ENCODE measurements at places on chromosomes 6 and 20.

GRCh38 chr20:54076259-54076658 lies 5.9 kb upstream of the BCAS1 start:
- no peak for DNase-seq

- DNase-seq = no peak
Observed at GRCh38 chr6:49713346-49713745, at the start of gene CRISP2. Gene CRISP2 (minus strand): TSS chr6:49713543. CDS start chr6:49709196, 4,347 bp downstream.

GRCh38 chr20:23585808-23586734 lies 17.8 kb upstream of the CST9L start:
- DNase-seq = no peak

DNA sequence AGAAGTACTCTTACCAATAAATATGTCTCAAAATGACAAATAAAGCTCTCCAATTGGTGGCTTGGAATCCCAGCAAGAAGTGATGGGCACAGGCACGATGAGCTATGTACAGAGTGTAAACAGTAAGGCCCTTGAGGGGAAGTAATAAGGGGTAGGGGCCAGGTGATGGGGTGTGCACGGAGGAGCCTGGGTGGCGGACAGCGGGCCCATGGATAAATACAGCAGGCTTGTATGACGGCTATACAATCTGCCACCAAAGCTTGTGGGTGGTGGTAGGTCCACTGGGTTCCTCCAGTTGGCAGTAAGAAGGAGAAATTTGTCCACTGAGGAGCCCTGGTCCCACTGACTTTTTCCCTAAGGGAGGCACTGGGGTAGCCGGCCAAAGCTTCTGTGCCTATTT lies 205.4 kb upstream of the RNF24 start:
- DNase-seq = no peak

GRCh38 chr20:9611921-9612320 lies 97.5 kb downstream of the LAMP5 start:
- DNase-seq = no peak

DNA sequence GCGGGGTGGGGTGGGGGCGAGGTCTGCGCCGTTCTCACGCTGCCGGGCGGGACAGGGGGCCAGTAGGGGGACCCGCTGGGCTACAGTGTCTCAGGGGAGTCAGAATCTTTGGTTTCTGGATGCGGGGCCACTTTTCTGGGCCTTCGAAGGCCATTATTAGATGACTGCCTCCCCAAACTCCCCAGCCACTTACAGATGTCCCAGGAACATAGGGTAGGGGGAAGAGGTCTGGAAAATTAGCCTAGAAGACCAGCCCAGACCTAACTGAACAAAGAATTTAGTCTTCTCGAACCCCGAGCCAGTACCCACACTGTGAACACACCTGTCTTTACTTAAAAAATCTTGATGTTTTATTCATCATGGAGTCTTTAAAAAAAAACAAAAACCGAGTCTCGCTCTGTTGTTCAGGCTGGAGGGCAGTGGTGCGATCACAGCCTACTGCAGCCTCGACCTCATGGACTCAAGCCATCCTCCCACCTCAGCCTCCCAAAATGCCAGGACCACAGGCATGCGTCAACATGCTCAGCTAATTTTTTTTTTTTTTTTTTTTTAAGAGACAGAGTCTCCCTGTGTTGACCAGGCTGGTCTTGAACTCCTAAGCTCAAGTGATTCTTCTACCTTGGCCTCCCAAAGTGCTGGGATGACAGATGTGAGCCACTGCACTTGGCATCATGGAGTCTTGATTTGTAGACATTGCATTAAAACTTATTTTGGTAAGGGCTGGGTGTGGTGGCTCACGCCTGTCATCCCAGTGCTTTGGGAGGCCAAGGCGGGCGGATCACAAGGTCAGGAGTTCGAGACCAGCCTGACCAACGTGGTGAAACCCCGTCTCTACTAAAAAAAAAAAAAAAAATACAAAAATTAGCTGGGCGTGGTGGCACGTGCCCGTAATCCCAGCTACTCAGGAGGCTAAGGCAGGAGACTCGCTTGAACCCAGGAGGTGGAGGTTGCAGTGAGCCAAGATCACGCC lies 3.3 kb upstream of the SLC29A1 start:
- DNase-seq = no peak

GRCh38 chr20:58393299-58393698 lies 4.3 kb downstream of the VAPB start:
- DNase-seq = no peak

GRCh38 chr6:147061252-147061651 lies 143.0 kb upstream of the STXBP5 start:
- no peak for DNase-seq

- DNase-seq = no peak
Observed at GRCh38 chr6:105569706-105570105, 166.8 kb upstream of the PREP start.

DNA sequence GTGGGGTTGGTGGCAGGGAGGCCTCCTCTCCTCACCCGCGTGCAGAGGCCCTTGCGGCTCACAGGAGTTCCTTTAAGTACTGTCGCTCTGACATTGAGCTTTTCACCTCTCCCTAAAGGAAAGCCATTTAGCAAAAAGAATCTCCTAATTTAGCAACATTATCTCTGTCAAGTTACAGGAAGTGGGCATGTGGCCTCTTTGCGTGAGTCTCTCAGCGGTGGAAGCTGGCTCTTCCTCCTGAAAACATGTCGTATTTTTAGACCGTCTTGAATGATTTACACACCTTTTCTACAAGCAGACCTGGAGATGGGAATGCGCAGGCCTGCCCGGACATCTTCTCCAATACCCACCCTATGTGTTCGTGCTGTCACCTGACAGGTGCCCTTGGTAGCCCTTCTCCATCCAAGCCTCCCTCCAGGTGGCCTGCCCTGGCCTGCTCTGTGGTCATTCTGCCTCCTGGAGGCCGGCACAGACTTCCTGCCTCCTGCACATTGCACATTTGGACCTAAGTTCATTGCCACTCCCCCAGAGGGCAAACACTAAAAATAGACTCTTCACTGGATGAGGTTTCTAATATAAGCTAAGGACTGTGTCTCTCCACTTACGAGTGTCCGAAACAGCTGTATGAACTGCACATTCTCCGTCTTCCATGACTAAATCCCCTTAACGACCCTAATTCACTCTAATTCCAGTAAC lies 18.5 kb upstream of the PHACTR3 start:
- DNase-seq = no peak

DNA sequence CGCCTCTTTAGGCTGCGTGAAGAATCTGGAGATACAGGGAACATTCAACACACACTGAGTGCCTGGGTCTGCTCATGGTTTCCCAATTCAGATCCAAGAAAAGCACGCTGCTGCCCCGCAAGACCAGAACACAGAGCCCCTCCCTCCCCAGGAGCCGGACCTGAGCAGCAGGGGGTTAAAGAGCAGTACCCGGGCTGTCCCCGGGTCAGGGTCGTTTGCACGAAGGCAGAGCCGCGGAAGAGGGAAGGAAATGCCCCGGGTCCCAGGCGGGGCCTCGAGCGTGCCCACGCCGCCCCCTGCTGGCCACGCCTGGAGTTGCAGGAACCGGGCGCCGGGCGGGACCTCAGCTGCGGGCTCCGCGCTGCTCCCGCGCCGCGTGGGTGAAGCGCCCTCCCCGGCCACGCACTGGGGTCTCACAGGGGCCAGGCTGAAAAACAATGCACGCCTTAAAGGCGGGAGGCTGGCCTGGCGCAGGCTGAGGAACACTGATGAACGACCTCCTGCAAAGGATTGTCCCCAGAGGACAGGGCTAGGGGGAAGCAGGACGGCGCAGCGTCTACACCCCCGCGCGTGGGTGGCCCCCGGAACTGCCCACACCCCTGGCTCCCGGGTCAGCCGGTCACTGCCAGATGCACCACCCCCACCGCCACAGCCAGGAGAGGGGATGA lies 48.9 kb downstream of the ANKRD60 start:
- no peak for DNase-seq

- DNase-seq = no peak
Observed at GRCh38 chr6:11824986-11825385, 46.4 kb upstream of the ADTRP start.

- DNase-seq = no peak
Observed at GRCh38 chr6:348860-349396, 42.6 kb upstream of the IRF4 start.

- no peak for DNase-seq
Observed at GRCh38 chr6:24052590-24052961, 73.4 kb upstream of the NRSN1 start.

DNA sequence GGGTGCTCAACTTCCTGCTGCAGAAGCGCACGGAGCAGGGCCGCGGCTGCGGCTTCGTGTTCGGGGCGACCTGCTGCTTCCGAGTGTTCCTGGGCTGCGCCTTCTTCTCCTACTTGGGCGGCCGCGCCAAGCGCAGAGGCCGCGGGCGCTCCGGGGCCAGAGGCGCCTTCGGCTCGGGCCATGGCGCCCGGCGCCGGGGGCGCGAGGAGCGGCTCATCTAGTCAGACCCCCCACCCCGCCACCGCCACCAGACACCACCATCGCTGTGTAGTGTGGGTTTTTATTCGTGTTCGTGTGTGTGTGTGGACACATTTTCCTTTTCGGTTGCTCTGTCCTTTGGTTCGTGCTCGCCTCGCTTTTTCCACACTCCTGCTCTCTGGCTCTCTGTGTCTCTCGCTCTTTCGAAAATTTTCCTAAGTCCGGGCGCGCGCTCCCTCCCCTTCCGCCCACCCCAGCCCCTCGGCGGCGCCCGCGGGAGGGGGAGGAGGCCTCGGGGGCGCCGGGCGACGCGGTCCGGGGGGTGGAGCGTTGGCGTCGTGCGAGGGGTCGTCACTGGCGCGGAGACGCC lies 38.1 kb downstream of the GNAS start:
- peak; percentile 64 for DNase-seq

DNA sequence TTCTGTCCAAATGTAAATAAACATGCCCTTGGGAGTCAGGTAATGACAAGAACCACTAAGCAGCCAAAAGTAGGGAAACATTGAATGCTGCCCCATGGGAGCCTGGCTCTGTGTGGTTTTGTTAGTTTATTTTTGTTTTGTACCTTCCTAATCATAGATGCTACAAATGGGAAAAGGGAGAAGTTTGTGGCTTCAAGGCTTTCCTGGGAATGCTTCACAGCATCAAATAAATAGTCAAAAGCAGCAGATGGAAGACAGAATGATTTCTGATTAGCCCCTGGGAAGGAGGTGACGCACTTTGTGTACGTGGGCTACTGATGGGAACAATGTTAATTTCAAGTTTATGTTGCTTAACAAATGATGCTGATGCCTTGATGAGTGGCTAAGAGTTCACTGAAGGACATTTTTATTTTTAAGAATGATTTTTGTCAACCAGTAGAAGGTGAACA lies 532.7 kb downstream of the BCKDHB start:
- no peak for DNase-seq

DNA sequence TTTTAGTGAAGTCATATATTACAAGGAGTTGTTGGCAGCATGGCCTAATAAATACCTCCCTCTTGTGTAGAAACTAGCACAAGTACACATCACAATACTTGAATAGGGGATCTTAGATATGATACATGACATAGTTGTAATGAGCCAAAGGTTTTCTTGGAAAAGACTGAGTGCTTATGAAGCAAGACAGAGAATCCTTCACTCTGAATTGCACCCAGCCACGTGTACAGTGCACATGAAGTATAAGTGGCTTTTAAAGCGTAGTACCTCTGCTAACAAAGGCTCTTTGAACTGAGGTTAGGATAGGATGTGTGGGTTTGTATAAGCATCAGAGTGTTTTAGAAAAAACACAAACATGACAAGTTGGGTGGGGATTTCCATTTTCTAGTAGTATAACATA lies 145.5 kb upstream of the STMND1 start:
- DNase-seq = no peak

DNA sequence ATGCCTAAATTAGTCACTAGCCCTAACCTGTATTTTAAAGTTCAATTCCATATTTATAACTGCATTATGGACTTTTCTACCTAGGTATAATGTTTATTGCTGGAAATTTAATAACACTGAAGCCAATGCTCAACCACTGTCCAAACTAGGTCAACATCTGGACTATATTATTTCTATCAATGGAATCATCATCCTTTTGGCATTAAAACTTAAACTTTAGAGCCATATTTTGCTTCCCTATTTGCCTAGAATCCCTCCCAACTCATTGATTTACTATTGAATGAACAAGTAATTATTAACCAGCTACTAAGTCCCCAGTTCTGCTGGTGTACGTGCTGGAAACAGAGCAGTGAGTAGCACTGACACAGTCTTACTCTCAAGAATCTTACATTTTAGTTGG lies 291.7 kb upstream of the SPTLC3 start:
- DNase-seq = no peak

DNA sequence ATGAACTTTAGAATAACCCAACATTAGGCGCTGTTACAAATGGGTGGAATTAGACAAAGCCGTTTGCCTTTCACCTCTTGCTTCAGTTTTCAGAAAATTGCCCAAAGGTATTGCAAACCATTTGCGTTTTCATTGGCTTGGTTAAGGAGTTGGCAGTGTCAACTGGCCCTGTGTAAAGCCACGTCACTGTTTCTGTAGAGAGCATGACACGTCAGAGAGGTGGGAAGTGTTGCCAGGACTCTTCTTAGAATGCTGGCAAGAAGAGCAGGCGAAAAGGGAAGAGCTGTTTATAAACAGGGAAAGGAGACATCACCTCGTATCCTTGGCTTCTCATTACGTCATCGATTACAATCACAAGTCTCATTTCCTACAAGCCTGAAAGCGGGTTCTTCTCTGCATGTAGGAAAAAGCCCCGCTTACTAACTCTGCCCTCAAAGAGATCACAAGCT lies 4.2 kb upstream of the IRF4 start:
- DNase-seq = no peak

- DNase-seq = no peak
Observed at GRCh38 chr6:53009056-53009455, 14.0 kb upstream of the GSTA4 start.

- DNase-seq = no peak
Observed at GRCh38 chr20:45283551-45284057, 23.0 kb upstream of the RBPJL start.

- DNase-seq = no peak
Observed at GRCh38 chr20:32006841-32007786, 3.1 kb upstream of the CCM2L start.

DNA sequence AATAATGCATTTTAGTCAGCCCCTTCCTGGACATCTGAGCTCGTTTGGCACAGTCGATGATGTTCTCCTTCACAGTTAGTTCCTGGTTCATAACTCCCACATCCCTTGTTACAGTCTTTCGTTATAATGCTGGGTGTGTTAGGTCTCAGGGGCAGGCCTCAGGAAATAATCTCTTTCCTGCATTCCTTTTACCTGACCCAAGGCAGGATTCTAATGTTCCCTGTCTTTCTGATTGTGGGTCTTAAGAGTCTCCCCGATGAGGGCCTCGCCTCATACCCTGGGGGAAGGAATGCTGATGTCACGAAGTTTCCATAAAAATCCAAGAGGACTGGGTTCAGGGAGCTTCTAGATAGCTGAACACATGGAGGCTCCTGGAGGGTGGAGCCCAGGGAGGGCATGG lies 104.0 kb upstream of the CARMIL1 start:
- no peak for DNase-seq

GRCh38 chr6:166849749-166850183 lies 106.6 kb downstream of the RNASET2 start:
- DNase-seq = no peak

DNA sequence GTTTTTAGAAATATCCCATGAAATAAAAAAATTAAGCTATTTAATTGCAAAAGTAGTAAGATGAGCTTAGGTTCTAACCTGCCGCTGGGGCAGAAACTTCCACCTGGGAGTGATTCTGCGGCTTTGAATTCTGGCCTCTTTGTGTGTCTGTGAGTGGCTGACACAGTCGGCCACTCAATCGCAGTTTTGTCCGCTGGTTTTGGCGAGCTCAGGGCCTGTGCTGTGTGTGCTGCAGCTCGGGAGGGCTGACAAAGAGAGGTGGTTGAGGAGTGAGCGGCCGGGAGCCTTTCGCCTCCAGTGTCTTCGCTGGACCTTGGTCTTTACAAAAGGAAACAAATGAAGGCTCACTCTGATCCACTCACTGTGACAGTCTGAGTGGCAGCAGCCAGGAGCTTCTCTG lies 128.4 kb downstream of the TIAM2 start:
- DNase-seq = no peak

- peak; percentile 93 for DNase-seq
Observed at GRCh38 chr6:121826156-121826810, 390.8 kb downstream of the GJA1 start.

All from pulmonary artery endothelial cell (primary cell).